DMS 273 treated with DMSO at 0.1 percent for 48 hours (cell line): ENCODE measurements at places on chromosomes 7 and 10.

DNA sequence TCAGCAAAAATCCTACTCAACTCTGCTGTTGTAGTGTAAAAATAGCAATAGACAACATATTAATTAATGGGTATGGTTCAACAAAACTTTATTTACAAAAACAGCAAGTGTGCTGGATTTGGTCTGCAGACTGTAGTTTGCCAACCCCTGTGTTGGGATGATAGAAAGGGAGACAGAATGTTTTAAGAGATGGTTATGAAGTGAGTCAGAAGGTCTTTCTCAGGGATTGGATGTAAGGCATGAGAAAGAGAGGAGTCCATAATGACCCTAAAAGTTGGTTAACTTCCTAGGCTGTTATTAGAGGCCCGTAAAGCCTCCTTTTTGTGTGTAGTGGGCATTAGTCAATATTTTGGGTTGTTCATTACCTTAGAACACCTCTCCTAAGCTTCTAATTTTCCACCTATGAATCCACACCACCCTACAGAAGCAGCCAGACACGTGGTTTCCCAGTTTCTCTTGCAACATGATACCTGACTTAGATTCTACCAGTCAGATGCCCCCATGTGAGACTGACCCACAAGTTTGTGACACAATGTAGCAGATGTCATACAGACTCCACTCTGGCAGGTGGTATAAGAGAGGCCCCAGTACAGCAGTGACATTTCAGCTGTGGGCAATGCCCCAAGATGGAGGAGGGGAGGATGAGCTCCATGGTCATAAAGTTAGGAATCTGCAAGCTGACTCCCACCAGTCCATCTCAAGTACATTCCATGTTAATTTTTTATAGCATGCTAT, 1015.6 kb downstream of the KCNMA1 start:
- DNase-seq: no peak

- peak; percentile 41 for DNase-seq
Measured at GRCh38 chr7:49346195-49346899, 422.0 kb downstream of the CDC14C start.

GRCh38 chr10:59465088-59465487, 102.7 kb upstream of the FAM13C start:
- no peak for DNase-seq

- peak; percentile 46 for DNase-seq
Measured at GRCh38 chr7:44534087-44534486, 7.0 kb downstream of the NPC1L1 start.

DNA sequence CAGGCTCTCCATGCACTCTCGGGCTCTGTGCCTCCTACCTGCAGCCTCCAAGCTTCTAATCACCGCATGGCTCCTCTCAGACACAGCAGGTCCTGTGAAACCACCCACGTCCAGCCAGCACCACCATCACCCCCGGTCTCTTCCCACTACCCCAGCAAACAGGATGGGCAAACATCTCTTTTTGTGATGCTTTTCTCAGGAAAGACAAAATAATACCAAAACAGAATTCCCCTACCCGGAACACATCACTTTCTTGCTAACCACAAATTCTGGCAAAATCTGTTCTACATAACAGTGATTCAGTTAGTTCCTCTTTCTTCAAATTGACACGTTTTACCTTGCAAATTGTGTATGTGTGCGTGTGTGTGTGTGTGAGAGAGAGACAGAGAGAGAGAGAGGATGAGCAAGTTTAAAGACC, 6.5 kb downstream of the SNX8 start:
- no peak for DNase-seq

- DNase-seq: no peak
Measured at GRCh38 chr10:4770801-4771553, 55.0 kb upstream of the AKR1E2 start.

GRCh38 chr7:128035712-128036111, 4.5 kb upstream of the LRRC4 start:
- DNase-seq: no peak

DNA sequence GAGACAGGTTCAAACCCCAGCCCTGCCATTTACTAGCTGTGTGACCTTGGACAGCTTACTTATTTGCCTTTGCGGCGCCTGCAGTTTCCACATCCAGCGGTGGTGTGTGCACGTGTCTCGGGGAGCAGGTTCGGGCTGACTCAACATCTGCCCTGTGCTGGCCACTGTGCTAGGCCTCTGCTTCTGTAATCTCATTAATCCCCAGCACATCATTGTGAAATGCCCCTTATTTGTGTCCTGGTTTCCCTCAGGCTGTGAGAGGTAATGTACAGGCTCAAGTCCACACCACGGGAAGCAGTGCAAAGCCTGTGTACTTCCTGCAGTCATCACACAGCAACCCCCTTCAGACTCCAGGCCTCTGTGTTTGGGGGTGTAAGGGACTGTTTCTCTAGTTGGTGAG, 285.7 kb downstream of the RPS24 start:
- no peak for DNase-seq

DNA sequence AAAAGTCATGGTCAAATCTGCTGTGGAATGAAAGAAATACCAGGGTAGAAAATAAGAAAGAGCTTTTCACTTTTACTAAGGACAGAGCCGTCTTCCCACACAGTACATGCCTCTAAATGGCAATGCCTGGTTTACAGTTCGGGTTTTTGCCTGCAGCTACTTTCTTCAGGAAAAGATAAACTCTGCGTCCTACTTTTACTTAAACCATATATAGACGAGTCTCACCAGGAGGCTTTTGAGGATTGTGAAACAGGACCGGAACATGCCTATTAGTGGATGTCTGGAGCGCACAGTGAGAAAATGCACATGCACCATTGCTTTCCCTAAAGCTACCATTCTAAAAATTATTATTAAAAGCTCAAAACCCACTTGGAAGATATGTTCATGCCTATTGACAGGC, 70.5 kb downstream of the KLF6 start:
- no peak for DNase-seq

GRCh38 chr7:5670183-5670935, 111.1 kb downstream of the RNF216 start:
- DNase-seq: no peak

- DNase-seq: no peak
Measured at GRCh38 chr7:17305387-17306171, 7.1 kb downstream of the AHR start.

DNA sequence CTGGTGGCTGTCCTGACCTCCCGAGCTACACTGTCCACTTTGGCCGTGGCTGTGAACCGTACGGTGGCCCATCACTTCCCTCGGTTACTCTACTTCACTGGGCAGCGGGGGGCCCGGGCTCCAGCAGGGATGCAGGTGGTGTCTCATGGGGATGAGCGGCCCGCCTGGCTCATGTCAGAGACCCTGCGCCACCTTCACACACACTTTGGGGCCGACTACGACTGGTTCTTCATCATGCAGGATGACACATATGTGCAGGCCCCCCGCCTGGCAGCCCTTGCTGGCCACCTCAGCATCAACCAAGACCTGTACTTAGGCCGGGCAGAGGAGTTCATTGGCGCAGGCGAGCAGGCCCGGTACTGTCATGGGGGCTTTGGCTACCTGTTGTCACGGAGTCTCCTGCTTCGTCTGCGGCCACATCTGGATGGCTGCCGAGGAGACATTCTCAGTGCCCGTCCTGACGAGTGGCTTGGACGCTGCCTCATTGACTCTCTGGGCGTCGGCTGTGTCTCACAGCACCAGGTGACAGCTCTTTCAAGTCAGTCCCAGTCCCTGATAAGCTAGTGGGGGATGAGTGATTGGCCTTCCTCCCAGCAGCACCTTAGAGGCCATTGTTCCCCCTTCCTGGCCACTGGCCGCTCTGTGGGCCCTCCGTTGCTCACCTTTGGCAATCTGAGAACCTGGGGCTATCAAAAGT, 3.0 kb downstream of the CHPF2 start:
- no peak for DNase-seq

DNA sequence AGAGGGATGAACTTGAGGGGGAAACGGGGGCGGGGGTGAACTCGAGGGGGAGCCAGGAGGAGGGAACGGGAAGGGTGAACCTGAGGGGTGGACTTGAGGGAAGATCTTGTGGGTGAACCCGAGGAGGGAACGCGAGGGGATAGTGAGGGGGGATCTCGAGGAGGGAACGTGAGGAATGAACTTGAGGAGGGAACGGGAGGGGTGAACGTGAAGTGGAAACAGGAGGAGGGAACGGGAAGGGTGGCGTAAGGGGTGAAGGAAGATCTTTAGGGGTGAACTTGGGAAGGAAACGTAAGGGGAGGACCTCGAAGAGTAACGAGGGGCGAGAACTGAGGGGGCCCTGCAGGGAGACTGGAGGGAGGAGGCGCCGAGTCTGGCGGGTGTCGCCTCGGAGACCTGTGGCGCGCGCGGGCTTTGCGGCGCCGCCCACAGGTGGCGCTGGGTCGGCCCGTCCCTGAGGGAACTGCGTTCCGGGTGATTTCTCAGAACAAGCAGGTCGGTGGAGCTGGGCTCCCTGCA, 651 bp downstream of the MYO3A start:
- no peak for DNase-seq

GRCh38 chr10:55163388-55163979, 362.5 kb upstream of the PCDH15 start:
- DNase-seq: no peak

DNA sequence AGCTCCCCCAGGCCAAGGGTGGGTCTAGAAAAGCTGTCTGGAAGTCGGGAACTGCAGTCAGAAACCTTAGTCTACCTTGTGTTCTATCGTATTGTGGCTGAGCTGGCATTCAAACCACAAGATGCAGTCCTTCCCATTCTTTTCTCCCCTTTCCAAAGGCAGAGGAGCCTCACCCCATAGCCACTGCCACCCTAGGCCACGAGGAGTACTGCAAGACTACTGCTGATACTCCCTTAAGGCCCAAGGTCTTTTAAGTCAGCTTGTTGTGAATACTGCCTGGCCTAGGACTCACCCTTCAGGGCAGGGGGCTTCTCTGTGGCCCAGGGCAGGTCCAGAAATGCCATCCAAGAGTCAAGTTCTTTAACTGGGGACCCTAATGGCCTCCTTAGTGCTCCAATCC, 214.5 kb upstream of the CNTNAP2 start:
- DNase-seq: no peak

GRCh38 chr10:17780727-17781126, 28.4 kb upstream of the MRC1 start:
- no peak for DNase-seq

- no peak for DNase-seq
Measured at GRCh38 chr10:538895-539294, 150.6 kb downstream of the DIP2C start.

DNA sequence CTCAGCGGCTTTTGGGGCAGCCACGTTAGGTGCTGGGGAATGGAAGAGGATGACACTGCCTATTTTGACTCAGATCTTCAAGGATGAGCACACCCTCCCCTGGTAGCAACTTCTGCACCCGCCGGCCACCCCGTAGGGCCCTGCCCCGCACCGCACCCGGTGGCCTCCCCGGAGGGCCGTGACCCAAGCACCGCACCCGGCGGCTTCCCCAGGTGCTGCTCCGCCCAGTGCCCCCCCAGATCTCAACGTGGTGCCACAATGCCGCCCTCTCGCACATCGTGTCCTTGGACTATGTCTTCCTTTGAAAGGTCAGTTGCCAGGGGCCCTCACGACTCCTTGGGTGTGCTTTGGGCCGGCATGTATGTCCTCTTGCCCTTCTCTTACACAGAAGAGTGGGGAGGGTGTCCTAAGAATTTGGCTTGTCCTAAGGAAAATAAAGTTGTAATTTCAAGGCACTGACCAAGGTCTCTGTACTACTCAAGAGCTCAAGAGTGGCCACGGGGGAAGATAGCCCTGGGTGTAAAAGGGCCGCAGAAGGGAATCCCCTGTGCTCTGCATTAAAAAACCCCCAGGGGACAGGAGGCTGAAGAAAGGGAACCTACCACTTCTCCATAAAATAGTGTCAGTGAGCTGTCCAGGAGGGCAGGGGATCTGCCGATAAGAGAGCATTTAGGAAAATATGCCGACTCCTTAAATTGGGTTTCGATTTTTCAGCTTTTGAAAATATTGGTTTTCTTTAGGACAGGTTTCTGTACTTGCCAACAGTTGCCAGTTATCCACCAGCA, 1.6 kb upstream of the LANCL2 start:
- no peak for DNase-seq

- no peak for DNase-seq
Measured at GRCh38 chr7:11784769-11785536, 47.0 kb downstream of the THSD7A start.

GRCh38 chr7:136293272-136293671, 316.1 kb upstream of the MTPN start:
- no peak for DNase-seq

DNA sequence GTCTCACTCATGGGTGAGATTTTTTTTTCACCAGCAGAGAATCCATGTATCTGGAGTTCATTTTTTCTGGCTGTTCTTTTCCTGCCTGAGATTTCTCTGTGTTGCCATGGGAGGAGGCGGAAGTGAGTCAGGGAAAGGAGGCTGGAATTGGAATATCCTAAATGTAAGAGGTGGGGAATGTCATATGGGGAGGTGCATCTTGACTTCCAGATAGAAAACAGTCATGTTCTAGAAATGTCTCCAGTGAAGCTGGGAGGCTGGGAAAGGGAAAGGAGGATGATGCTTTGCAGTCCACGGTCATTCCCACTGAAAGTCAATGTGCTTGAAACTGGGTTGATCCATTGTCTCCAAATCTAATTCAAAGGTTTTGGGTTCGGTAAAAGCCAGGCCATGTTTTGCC, 39.7 kb upstream of the HPS1 start:
- DNase-seq: no peak

DNA sequence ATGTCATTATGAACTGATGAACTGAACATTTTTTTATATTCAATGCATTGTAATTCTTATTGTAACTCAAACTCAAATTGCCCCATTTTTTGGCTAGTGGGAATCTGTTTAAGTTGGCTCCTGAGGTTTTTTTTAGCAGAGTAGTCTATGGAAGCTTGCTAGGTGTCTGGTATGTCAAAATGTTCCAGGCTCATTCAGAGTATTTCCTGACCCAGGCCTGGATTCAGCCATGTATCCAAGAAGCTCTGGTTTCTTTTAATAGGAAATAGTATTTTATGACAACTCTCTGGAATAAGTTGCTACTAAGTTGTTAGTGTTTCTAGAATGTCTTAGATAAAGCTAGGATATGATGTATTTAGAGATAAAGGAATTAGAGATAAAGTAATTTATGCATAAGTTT, 288.0 kb downstream of the ARL4A start:
- DNase-seq: no peak

- DNase-seq: no peak
Measured at GRCh38 chr10:16392531-16393069, 44.2 kb upstream of the PTER start.

DNA sequence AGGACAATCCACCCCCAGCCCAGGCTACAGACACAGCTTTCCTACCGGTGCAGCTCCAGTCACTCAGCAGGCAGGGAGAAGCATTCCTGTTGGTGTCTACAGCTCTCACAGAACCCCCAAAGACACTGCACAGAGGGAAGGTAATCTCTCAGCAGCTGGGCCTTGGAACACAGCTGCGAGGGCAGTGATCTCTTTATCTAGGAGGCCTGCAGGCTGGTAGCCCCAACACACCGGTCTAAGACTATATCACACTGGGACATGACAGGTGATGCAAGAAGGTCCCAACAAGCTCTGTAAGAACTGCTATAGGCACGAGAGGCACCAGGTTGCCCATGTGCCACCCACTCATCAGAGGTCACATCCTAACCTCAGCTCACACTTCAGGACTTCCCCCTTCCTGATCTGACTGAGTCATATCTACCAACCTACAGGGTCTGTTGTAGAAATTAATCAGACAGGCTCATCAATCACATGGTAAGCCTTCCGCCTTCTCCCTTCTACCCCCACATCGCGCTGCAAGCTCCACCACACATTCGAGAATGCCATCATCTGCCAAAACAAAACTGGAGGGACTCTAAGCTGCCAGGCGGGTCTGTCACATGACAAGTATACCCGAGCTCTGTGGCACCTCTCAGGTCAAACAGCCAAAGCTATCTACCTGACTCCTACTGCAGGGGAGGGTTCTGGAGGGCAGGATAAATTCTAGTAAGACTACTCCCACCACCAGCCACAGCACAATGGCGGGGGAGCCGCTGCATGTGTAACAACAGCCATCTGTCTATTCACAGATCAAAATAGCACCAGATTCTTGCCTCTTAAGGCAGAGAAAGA, 26.1 kb downstream of the FAM53B start:
- no peak for DNase-seq
